ENCODE measurements at places on chromosomes 3 and 15. TPM values are rescaled to one million over a fixed set of nuclear protein-coding genes. Genes with fewer than 3 reads are reported as not detected.

WDR93 gene
- under 0.01 TPM for total RNA-seq

ATP13A5 gene
- not detected for total RNA-seq

ST8SIA2 gene
- under 0.01 TPM for total RNA-seq

ARPP19 gene
- total RNA-seq = 131 TPM

TPRG1 gene
- 0.56 TPM for total RNA-seq

IL16 gene
- total RNA-seq = not detected

ASB14 gene
- not detected for total RNA-seq

THAP10 gene
- 3.4 TPM for total RNA-seq

SLC28A2 gene
- total RNA-seq = not detected

COPG1 gene
- total RNA-seq = 457 TPM

CNTN4 gene
- not detected for total RNA-seq

CCDC39 gene
- not detected for total RNA-seq

PRICKLE2 gene
- 27.3 TPM for total RNA-seq

C3orf49 gene
- not detected for total RNA-seq

WDR49 gene
- under 0.01 TPM for total RNA-seq

AMT gene
- 0.85 TPM for total RNA-seq

ZNF385D gene
- total RNA-seq = 0.96 TPM

CAV3 gene
- total RNA-seq = not detected

MBD4 gene
- 18.9 TPM for total RNA-seq

NR2F2 gene
- total RNA-seq = 15.5 TPM

MNS1 gene
- total RNA-seq = 4.8 TPM

LEKR1 gene
- total RNA-seq = 0.38 TPM

C3orf33 gene
- 2.9 TPM for total RNA-seq

PRTG gene
- total RNA-seq = 1.9 TPM
